ENCODE measurements at places on chromosomes 11 and 22.
A peak's percentile ranks its signal among the peaks of the same experiment; 100 is the strongest.

- no peak for DNase-seq
Observed at GRCh38 chr22:46295277-46295971, 1.2 kb upstream of the GTSE1 start.

GRCh38 chr22:27183474-27183873, 526.1 kb downstream of the MIAT start:
- DNase-seq: no peak

GRCh38 chr11:115724666-115725065, 220.5 kb upstream of the CADM1 start:
- DNase-seq: no peak

DNA sequence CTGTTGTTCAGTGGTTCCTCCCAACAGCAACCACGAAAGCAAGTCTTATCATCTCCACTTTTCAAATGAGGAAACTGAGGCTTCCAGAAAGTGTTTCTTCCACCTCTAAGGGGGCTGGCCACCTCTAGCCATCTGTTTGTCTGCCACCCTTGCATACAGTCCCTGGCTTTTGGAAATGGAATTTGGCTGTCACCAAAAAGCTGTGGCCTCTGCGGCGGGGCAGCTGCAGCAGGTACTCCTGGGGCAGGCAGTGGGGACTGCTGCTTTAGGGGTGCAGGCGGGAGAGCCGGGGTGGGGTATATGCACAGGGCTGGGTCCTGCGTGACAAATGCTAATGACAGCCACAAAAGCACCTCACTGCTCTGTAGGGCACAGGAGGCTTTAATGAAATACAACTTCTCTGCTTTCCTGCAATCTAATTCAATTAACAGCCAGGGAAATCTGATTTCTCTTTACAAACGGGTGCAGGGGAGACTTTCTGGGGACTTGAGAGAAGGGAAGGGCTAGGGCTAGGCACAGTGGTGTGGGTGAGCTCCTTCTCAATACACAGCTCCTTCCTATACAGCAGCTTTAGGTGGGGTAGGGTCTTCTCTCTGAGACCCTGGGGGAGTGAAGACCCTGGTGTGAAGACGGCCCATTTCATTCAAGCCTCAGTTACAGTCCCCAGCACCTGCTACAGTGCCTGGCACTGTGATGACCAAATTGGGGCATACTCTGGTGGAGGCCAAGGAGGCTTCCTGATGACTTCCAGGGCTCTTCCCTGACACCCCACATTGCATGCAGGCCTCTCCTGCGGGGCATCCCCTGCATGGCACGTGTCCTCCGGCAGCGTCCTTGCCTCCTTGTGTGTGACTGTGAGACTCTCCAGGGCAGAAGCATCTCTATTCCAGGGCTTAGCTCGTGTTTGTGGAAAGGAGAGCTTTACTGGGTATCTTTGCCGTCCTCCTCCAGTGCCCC, 161.6 kb downstream of the CEP164 start:
- no peak for DNase-seq

DNA sequence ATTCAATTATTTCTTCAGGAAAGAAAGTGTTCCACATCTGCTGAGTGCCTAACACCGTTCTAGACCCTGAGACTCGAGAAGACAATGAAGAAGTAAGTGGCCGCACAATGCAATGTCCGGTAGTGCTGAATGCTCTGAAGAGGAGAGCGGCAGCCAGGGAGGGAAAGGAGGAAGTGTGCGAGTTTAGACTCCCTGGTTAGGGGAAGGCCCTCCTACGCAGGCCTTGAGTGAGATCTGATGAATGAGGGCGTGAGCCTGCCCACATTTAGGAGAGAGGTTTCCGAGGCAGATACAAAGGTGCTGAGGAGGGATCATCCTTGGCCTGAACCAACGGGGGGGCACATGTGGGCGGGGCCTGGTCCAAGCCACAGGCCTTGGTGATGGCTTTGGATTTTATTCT, 558.6 kb downstream of the NTM start:
- no peak for DNase-seq

DNA sequence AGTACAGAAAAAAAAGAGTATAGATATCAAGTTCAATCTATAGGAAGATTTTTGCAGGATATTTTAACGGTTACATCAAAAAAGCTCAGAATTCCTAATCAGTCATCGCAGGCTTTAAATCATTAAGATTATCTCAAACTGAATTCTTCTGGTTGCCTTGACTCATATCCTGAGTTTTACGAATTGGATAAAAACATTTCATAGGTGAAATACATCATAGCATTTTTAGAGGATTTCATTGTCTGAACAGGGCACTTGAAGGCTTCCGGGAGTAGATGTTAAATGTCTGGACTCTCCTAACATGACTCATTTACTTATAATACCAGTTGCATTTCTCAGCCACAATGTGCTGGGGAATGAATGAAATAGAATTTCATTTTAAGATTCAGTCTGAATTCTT, 2216.6 kb upstream of the RAG2 start:
- no peak for DNase-seq

GRCh38 chr11:58926695-58927094, 12.6 kb upstream of the GLYATL1 start:
- DNase-seq: no peak

DNA sequence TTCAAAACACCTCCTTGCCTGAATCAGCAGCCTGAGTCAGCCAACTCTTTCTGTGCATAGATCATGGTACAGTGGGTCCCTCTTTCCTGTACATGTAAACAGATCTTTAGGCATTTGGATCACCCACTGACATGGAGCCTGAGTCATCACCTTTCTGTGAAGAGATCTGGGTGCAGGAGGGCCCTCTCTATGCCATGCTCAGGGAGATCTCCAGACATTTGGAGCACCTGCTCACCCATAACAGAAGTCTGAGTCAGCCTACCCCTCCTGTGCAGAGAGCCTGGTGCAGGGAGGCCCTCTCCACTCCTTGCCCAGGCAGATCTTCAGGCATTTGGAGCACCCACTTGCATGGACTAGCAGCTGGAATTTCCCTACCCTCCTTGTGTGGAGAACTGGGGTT, 56.2 kb upstream of the GLYAT start:
- DNase-seq: no peak

- DNase-seq: no peak
Observed at GRCh38 chr11:35675901-35676610, 13.5 kb downstream of the TRIM44 start.

DNA sequence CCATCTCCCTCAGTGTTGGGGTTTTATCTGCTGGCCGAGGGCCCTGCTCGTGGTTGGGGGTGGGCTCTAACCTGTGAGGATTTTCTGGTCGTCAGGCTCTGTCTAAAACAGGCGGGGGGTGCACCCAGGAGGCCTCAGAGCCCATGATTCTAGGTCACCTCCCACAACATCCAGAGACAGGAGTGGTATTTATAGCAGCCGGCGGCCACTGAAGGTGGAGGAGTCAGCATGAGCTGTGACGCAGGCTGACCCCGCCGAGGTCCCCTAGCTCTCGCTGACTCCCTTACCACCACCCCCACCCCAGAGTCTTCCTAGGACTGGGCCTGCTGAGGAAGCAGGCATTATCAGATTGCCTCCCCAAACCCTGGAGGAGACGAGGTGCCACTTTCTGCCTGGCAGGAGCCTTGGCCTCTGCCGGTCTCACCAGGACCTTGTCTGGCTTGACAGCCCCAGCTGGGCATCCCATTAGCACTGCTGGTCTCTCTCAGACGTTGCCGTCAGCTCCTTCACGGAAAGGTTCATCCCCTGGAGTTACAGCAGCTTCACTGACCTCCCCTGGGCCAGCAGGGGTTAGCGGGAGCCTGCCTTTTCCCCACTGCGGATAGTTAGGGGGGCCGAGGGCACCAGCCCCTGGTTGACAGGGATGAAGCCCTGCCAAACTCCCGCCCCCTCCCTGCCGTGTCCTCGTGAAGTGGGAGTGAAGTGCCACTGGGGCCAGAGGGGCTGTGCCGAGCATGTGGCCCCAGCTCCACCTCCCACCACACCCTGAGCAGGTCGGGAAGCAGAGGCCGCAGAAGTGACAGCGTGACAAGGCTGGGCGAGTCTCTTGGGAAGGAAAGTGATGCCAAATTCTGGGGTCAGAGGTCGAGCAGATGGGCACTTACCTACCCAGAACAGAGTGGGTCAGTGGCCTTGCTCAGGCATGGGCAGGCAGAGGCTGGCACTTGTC, 26.5 kb downstream of the DAGLA start:
- no peak for DNase-seq

GRCh38 chr11:116543099-116543498, 229.7 kb downstream of the BUD13 start:
- DNase-seq: no peak

- peak; percentile 67 for DNase-seq
Observed at GRCh38 chr22:21712751-21713427, 22.7 kb downstream of the YPEL1 start.

GRCh38 chr11:10638316-10638925, 55.1 kb downstream of the IRAG1 start:
- no peak for DNase-seq

DNA sequence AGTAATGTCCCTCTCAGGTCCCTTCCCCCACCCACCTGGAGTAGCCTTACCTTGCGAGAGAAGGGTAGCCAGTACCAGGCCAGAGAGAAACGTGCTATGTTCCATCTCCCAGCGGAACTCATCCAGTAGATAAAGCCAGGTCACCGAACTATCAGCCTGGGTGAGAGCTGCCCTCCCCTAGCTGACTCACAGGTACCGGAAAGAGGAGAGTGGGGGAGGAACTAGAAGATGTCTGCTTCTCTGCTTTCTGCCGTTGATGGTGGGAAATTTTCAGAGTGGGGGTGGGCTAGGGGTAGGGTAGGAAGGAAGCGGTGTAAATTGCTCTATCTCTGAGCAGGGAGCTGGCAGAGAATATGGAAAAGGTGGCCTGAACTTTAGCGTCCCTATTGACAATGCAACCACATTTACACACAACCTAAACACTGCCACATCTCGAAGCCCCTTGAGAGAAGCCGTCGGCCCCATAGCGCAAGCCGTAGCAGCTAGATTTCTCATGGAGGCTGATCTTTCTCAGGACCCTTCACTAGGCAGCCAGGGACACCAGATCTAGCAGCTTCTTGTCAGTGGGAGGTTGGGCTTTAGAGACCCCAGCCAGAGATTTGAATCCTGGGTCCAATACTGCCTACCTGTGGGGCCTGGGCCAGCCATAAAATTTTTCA, at the start of gene CD3D:
Gene CD3D (minus strand): TSS at position 203 of the 659 bp plus-strand sequence. CDS start 98 bp downstream, at position 105.
- peak; percentile 78 for DNase-seq

- no peak for DNase-seq
Observed at GRCh38 chr11:75380716-75381420, 18.4 kb upstream of the RPS3 start.

DNA sequence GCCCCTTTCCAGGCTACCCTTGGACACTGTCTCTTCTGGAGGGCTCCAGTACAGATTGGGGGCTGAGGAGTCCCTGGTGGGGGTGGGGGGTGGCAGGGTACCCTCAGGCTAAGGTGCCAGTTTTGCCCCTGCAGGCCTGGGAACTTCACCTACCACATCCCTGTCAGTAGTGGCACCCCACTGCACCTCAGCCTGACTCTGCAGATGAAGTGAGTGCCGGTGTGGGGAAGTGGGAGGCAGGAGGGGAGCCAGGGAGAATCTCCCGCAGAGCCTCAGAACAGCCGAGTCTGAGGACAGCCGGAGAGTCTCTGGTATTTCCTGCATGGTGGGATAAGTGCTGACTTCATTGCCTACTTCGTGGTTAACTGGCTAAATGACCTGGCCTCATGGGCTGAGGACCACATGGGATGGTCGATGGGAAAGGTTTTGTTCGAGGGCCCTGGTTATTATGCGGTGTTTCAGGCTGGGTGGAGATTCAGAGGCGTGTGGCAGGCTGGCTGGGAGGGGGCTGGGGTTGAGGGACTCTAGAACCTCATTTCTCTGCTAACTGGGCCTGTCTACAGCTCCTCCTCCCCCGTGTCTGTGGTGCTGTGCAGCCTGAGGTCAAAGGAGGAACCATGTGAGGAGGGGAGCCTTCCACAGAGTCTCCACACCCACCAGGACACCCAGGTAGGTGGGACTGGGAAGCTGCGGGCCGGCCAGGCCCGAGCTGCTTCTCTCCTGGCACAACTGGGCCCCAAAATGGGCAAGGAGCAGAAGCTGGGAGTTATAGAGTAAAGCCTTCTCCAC, 8.5 kb downstream of the TMEM258 start:
- DNase-seq: no peak

DNA sequence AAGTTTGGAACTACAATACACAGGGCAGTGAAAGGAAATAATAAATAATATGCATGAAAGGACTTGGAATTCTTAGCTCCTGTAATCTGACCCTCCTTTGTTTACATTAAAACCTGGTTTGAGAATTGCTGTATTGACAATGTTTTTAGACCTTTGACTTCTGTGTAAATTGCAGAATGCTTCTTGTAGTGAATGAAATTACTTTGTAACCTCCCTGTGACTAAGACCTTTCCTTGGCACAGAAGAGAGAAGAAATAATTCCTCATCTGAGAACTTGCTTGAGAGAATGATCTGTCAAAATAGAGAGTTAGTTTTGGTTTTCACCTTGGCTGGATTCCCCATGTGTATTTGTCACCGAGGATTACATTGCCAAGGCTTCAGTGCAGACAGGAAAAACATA, 640.0 kb upstream of the ANO5 start:
- DNase-seq: no peak

DNA sequence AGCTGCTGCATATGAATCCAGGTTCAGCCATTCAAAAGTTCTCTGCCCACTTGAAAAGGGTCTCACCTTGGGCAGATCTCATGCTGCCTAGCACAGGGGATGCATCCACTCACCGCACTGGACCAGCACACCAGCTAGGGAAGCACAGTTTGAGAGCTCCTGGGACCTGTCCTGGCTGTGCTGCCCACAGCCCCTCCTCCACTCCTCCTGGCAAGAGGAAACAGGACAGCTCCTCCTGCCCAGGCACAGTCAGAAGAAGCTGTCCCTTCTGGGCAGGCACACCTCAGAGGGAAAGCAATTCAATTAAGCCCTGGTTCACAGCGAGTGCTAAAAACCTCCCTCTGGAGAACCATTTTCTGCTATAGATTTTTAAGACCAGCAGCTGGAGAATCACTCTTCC, 146.7 kb downstream of the ST3GAL4 start:
- no peak for DNase-seq

DNA sequence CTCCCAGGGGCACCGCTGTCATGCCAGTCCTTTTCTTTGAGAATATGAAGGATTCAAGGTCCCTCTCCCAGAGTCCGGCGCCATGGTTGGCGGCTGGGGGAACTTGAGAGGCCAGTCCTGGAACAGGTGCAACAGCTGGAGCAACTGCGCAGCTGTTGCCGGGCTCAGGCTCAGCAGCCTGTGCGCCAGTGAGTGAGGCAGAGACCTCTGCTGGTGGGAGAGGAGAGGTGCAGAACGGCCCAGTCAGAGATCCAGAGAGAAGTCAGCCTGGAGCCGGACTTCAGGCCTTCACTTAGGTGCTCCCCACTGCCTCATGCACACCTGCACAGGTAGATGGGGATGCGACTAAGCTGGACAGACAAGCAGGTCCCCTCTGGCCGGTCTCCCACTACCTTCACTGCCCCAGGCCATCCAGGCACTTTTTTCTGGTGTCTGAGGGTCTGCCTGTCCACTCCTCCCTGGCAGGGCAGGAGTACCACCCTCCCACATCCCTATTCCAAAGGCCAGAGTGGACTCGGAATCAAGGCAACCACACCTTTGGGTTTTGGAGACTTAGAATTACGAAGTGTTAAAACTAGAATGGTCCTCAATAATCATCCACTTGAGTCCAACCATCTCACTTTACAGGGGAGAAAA, 4.6 kb downstream of the CHRDL2 start:
- peak; percentile 69 for DNase-seq

All from activated T-cell treated with anti-CD3 and anti-CD28 coated beads, Interleukin-2, amount 50 U/mL, for 24 hours (primary cell).